ENCODE measurements at places on chromosomes 5 and 9.

DNA sequence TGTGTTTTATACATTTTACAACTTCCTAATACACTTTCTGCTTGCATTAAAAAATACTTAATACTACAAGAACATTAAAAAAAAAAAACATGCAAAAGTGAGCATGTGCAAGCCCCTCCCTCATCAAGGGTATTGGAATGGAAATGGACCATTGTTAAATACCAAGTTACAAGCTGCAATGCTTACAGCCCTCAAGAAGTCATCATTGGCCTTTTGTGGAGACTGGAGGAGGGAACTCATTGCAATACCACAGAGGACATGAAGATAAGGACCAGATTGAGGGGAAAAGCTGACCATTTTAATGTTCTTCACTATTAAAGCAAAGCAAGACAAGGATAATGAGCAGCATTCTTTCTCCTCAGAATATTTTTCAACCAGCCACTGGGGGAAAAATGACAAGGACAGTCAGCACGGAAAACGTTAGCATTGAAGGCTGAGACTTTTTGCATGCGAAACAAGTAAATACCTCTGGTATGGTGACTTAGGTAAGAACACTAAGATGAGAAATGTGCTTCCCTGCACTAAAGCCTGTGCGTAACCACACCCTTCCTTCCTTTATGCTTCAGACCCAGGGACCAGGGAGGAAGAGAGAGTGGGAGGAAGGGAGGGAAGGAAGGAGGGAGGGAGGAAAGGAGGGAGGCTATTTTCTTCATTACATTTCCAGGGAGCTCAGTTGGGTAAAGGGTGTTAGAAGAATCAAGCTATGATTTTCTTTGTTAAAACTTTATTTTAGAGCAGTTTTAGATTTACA, 141.1 kb upstream of the RAPGEF1 start:
- no peak for DNase-seq

- no peak for DNase-seq
Measured at GRCh38 chr9:78029551-78030295, 1.9 kb downstream of the GNAQ start.

GRCh38 chr5:83031381-83031780, 45.8 kb downstream of the TMEM167A start:
- no peak for DNase-seq

DNA sequence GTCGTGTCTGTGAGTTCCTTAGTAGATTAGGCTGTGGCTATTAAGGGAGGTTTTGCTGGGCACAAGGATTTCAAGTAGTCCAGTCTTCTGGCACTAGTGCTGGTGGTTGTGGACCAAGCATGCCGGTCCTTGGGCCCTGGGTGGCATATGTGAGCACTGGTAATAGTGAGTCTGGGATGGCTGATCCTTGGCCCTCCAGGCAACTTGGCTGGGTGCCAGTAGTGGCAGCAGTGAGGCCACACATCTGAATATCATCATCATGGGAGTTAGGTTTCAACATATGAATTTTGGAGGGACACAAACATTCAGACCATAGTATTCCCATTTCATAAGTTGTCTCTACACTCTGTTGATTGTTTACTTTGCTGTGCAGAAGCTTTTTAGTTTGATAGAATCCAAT, 25.3 kb upstream of the APBA1 start:
- no peak for DNase-seq

DNA sequence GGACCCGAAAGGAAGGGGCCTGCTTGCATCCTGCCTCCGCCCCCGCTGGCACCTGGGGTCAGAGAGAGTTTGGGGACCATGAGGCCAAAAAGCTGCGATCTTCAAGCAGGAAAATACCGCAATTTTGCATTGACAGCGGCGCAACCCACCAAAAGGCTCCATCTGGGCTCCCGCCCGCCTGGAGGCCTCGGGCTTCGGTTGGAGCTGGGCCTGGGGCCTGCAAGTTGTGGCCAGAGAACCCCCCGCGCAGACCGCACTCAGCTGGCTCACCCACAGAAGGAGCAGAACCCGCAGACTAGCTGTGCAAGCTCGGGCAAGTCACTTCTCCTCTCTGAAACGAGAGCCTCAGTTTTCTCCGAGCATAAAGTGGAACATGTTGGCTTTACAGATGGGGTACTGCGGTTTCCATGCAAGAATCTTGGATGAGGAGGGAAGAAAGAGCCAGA, 1.3 kb downstream of the NR5A1 start:
- DNase-seq = no peak

GRCh38 chr9:92377876-92378275, 26.5 kb downstream of the OGN start:
- no peak for DNase-seq

- DNase-seq = no peak
Measured at GRCh38 chr9:20170122-20170521, 381.3 kb upstream of the SLC24A2 start.

DNA sequence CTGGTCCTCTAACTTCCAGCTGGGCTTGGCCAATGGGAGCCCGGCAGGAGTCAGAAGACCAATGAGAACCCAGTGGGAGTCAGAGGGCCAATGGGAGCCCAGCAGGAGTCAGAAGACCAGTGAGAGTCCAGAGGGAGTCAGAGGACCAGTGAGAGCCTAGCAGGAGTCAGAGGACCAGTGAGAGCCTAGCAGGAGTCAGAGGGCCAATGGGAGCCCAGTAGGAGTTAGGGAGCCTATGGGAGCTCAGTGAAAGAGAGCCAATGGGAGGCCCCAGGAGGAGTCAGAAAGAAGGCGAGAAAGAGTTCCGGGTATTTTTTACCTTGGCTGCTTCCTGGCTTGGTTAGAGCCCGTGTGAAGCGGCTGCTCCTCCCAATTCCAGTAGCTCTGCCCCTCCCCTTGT, 191.0 kb downstream of the GABBR2 start:
- no peak for DNase-seq

DNA sequence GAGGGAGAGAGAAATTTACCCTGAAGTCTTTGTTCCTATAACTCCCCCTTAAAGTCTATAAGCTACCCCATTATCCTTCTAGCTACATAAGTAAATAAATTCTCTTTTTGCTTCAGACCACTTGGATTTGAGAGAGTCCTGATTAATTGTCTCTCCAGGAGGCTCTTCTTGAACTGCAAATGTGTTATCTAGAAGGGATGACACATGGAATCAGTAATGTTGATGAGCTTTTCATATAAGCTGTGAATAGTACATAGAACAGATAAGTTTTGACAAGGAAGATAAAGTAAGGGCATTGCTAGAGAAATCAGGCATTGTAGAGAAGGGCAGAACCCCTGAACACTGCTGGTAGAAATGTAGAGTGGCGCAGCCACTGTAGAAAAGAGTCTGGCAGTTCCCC, 42.5 kb upstream of the GNPDA1 start:
- no peak for DNase-seq

DNA sequence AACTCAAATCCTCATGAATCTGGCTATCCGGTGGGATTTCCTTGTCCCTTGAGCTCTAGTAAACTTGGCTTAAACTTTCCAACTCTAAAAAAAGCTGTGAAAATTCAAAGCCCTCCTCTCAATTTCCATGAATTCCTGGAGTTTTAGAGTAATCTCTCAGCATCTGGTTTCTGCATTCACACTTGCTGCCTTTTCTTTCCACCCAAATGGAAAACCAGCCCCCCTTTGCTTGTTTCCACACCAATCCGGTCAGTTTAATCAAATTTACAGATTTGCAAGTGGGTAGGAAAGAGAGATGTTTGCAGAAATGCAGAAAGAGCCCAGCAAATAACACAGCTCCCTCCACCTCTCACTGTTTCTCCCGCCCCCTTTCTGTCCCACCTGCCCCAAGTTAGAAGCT, 91.1 kb downstream of the ENC1 start:
- DNase-seq = no peak

GRCh38 chr5:143796753-143797152, 15.2 kb upstream of the HMHB1 start:
- DNase-seq = peak; percentile 6

- no peak for DNase-seq
Measured at GRCh38 chr9:115396071-115396529, 278.1 kb upstream of the TNC start.

GRCh38 chr5:176161431-176161830, 76.8 kb upstream of the SIMC1 start:
- DNase-seq = no peak

DNA sequence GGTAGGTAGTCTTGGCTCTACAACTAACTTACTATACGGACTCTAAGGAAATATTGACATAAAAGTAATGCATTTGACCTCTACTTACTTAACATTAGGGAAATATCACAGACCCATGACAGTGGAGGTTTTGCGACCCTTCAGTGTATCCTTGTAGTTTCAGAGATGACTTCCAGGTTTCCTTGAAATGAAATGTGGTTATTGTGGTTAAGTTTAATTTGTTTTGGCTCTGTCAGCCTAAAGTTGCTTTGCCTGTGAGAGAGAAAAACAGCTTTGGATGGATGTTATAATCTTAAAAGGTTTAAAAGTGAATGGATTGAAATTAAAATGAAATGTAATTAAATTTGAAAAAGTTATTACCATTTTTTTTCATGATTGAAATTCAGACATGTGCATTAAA, 42.9 kb downstream of the LRRTM2 start:
- DNase-seq = no peak

- no peak for DNase-seq
Measured at GRCh38 chr5:174083056-174083827, 37.7 kb downstream of the NSG2 start.

DNA sequence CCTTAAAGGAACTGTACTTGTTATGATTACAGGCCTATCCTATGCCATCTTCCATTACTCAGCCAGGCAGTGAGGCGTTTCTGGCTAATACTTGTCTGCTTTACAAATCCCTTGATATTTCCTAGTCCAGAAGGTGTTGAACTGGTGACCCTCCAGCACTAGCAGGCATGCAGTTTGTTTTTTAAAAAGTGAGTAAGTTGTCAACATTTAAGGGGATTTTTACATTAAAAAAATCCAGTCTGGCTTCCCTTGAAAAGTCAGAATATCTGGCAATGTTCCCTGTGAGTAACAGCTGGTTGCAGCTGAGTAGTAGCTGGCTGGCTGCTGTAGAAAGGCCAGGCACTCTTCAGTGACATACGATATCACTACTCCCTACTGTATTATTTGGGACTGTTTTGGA, 21.8 kb downstream of the GRIN3A start:
- no peak for DNase-seq
